ENCODE measurements at places on chromosomes 11 and 22.

GRCh38 chr22:43100225-43100624, 10.3 kb upstream of the BIK start:
- no peak for DNase-seq

GRCh38 chr11:73386016-73386415, 9.8 kb downstream of the RELT start:
- DNase-seq, result no peak

DNA sequence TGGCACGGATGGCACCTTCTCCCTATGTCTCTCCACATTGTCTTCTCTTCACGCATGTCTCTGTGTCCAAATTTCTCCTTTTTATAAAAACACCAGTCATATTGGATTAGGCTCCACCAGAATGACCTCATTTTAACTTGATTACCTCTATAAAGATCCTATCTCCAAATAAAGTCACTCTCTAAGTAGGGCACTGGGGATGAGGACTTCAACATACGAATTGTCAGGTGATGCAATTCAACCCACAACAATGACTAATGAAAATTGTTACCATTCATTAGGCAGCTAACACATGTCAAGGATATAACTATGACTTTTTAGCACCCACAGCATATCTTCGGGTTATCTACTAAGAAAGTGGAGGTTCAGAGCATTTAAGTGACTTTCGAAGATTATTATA, 55.5 kb upstream of the USP47 start:
- peak; percentile 5 for DNase-seq

- DNase-seq, result no peak
Measured at GRCh38 chr11:1304380-1304779, 5.1 kb downstream of the TOLLIP start.

DNA sequence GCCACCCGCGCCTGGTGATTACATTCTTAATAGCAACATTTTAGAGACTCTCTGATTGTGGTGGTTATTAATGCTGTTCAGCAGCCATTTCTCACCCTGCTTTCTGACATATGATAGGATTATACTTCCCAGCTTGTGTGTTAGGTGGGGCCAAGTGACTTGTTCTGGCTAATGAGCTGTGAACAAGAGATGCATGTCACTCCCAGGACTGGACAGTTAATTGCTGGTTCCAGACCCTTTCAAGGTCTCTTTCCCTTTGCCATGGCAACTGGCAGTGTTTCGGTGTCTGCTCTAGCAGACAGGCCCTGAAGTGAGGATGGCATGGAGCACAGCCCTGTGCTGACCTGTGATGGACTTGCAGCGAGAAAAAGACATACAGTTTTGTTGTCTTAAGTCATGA, 8.9 kb upstream of the PTPRJ start:
- no peak for DNase-seq
